Transverse colon (tissue), 4 donors: ENCODE measurements at places on chromosomes 12 and 14. TPM values are rescaled to one million over a fixed set of nuclear protein-coding genes. Genes with fewer than 3 reads are reported as not detected.

DNA sequence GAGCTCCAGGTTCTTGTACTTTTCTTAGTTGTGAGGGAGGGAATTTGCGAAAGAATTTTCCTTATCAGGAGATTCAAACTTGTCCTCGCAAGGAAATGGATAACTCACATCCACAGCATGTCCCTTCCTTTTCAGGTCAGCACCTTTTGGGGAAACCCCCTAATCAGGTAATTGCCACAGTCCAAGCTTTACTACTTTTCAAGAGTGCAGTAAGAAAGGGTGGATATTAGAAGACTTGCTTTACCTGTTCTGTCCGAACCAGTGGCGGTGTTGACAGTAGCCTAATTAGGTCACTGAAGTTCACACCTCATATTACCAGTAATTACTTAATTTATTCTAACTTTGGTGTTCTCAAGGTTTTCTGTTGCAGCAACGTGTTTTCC is 6.7 kb upstream of the C12orf50 start:
- no peaks in the 10 kb centered on the region for H3K36me3 ChIP-seq
- peak overlapping the region; percentile 85 for H3K27ac ChIP-seq
- H3K27me3 ChIP-seq: no peaks in the 10 kb centered on the region
- H3K4me1 ChIP-seq: peaks cover 11% of the 10 kb centered on the region
- peak; percentile 9 for DNase-seq

DNA sequence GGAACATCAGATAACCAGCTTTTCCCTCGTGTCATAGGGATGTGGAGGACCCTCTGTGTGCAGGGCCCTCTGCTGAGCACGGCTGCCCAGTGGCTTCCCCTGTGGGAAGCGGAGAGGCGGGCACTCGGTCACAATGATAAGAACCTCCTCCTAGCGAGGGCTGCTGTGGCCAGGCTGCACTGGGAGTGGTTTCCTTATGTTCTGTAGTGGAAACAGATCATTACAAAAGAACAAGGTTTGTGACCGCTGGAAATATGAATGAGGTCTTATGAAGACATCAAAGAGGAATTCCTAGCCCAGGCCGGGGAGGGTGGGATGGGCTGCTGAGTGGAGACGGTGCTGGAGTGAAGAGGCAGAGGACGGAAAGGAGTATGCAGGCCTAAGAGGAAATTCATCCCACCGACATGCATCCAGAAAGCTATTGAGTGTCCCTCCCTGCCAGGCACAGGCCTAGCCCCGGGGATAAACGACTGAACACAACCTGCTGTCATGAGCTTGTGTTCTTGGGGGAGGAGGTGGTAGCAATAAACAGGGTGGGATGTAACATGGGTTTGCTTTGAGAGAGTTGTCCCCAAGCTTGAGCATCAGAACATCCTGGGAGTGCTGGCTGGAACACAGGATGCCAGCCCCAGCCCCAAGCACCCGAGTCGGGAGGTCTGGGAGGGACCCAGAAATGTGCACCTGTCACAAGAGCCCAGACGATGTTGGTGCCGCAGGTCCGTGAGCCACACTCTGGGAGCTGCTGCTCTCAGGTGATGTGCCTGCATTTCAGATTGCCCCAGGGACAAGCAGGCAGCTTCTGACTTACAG is 37.5 kb downstream of the FZD10 start:
- H3K27me3 ChIP-seq: no peaks in the 10 kb centered on the region
- no peak overlapping the region for H3K4me3 ChIP-seq
- no peaks in the 10 kb centered on the region for H3K36me3 ChIP-seq
- no peak for DNase-seq
- H3K4me1 ChIP-seq: no peaks in the 10 kb centered on the region

DNA sequence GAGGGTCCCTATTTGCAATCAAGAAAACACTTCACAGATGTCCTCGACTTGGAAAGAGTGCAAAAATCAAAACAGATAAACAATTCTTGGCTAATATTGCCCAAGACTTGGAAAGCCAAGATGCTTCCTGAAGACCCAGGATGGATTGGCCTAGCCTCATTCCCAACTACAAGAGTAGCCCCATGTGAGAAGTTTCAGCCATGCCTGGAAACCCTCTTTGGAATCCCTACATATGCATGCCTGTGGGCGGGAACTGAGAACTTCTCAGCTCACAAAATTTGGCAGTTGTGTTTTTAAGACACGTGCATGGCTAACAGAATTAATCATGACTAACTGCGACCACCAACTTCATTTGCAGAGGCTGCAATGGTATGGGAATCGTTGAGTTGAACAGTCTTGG is 283.2 kb upstream of the TBX3 start:
- H3K27ac ChIP-seq: no peak overlapping the region
- H3K4me3 ChIP-seq: no peak overlapping the region
- H3K36me3 ChIP-seq: no peaks in the 10 kb centered on the region
- no peak for DNase-seq
- H3K4me1 ChIP-seq: no peaks in the 10 kb centered on the region
- H3K27me3 ChIP-seq: no peaks in the 10 kb centered on the region

- no peaks in the 10 kb centered on the region for H3K36me3 ChIP-seq
- H3K27ac ChIP-seq: no peak overlapping the region
- H3K27me3 ChIP-seq: no peaks in the 10 kb centered on the region
- H3K4me3 ChIP-seq: no peak overlapping the region
- DNase-seq: no peak
Measured at GRCh38 chr12:77808534-77808933, 22.2 kb upstream of the NAV3 start.

Gene DUSP16
- total RNA-seq: 47.0 TPM

Gene NFE2
- total RNA-seq: not detected

Gene CCDC38
- total RNA-seq: not detected

GRCh38 chr14:81303258-81303935 is 82.6 kb upstream of the GTF2A1 start:
- no peaks in the 10 kb centered on the region for H3K4me1 ChIP-seq
- H3K4me3 ChIP-seq: no peak overlapping the region
- peak overlapping the region; percentile 79 for H3K27ac ChIP-seq
- no peaks in the 10 kb centered on the region for H3K36me3 ChIP-seq
- DNase-seq: peak; percentile 93

DNA sequence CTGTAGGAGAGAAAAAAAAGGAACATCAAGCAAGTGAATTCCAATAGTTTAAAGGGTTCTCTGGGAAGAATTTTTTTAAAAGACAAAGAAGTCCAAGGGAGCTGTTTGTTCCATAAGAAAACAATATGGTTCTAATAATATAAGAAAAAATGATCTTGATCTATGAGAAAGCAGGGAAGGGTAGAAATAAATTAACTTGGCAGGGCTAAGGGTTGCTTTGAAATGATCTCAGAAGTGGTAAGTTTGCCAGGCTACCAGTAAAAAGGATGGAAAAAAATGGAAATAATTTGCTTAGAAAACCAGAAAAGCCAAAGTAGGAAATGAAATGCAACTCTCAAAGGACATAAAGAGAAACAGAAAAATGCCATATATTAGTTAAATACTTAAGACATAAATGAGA is 41.7 kb upstream of the EMP1 start:
- peaks cover 4% of the 10 kb centered on the region for H3K4me1 ChIP-seq
- no peaks in the 10 kb centered on the region for H3K36me3 ChIP-seq
- no peak for DNase-seq
- H3K4me3 ChIP-seq: no peak overlapping the region
- peaks cover 7% of the 10 kb centered on the region for H3K27me3 ChIP-seq

GRCh38 chr12:130956009-130956408 is 2.3 kb downstream of the ADGRD1 start:
- H3K27ac ChIP-seq: peak overlapping the region; percentile 29
- no peak overlapping the region for H3K4me3 ChIP-seq
- H3K27me3 ChIP-seq: peaks cover 6% of the 10 kb centered on the region
- no peaks in the 10 kb centered on the region for H3K4me1 ChIP-seq
- no peaks in the 10 kb centered on the region for H3K36me3 ChIP-seq

GRCh38 chr12:88833641-88834116 is 253.4 kb upstream of the KITLG start:
- DNase-seq: no peak
- H3K36me3 ChIP-seq: no peaks in the 10 kb centered on the region
- no peaks in the 10 kb centered on the region for H3K27me3 ChIP-seq
- no peak overlapping the region for H3K4me3 ChIP-seq
- no peaks in the 10 kb centered on the region for H3K4me1 ChIP-seq
- no peak overlapping the region for H3K27ac ChIP-seq

Gene DNAJC22
- 25.4 TPM for total RNA-seq

Gene DBX2
- 0.14 TPM for total RNA-seq

DNA sequence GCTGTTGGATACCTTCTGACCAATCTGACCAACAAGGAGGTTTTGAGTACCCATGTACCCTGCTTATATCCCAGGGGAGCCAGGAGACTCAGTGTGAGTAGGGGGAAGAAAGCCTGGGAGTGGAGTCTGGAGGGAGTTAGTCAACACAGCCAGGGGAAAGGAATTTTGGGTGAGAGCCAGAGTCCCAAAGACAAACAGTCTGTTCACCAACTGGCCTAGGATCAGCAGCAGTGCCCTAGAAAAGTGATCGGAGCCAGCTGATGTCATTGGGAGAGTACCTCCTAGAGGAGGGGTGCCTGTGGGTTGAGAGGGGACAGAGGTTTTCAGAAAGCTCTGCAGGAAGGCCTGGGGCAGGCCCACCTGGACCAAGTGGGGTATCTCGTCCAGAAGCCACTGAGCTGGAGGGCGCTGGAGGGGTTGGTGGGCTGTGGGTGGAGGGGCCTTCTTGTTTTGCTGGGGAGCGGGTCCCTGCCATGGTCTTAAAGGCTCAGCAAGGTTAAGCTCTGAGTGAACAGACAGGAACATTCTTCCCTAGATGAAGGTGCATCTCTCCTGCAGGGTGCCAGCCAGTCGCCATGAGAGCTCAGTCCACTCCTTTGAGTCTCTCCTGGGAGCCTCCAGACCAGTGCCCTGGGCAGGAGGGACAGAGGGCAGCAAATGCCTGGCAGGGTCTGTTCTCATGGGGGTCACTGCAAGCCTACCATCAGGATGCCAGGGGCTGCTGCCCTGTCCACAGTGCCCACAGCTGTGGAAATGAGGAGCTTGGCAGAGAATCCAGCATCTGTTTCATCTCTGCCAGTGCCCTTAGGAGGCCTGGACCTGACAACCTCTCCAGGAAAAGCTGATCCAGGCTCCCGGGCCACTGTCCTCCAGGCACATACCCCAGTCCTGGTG is 63.6 kb downstream of the CHGA start:
- peak overlapping the region; percentile 14 for H3K27ac ChIP-seq
- no peaks in the 10 kb centered on the region for H3K36me3 ChIP-seq
- DNase-seq: no peak
- no peak overlapping the region for H3K4me3 ChIP-seq
- peaks cover 14% of the 10 kb centered on the region for H3K4me1 ChIP-seq

Gene FERMT2
- 74.1 TPM for total RNA-seq

DNA sequence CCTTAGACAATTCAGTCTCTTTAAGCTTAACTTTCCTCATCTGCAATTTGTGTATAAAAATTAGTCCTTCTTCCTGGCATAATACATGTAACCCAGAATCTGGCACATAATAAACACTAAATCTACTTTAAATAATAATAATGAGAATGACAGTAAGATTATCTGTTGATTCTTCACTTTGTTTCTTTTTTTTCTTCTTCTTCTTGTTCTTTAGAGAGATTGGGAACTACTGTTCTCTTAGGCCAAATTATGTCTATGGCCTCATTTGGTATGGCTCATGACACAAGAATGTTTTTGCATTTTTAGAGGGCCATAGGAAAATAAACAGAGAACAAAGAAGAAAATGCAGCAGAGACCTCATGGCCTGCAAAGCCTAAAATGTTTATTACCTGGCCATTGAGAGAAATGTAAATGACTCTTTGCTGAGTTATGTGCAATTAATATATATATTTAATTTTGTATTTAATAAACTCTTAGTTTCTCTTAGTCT is 275.8 kb downstream of the SLC6A15 start:
- no peaks in the 10 kb centered on the region for H3K4me1 ChIP-seq
- no peaks in the 10 kb centered on the region for H3K27me3 ChIP-seq
- no peak overlapping the region for H3K4me3 ChIP-seq
- no peak overlapping the region for H3K27ac ChIP-seq
- no peak for DNase-seq
- no peaks in the 10 kb centered on the region for H3K36me3 ChIP-seq

DNA sequence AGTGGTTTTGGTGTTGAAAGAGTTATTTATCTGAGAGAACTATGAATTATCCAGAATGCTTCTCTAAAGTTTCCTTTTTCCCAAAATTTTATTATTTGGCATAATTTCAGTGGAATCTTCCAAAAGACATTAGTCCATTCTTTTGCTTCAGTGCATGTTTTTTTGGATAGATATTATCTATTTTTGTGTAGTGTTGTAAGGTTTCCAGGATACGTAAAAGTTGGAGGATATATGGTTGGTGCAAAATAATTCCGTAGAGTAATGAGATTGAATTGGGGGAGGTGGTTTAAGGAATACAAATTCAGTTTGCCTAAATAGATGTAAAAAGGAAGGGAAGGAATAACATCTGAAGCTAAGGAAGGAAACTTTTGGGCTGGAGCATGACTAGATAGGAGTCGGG is 186.6 kb downstream of the RGS6 start:
- H3K27me3 ChIP-seq: no peaks in the 10 kb centered on the region
- no peak for DNase-seq
- no peaks in the 10 kb centered on the region for H3K36me3 ChIP-seq

Gene SLCO1B3
- total RNA-seq: not detected

Gene BDKRB2
- 16.8 TPM for total RNA-seq

Gene RFX4
- not detected for total RNA-seq
